Smooth muscle cell of trachea (primary cell): ENCODE measurements at places on chromosomes 2 and 18. TPM values are rescaled to one million over a fixed set of nuclear protein-coding genes. Genes with fewer than 3 reads are reported as not detected.

Gene FAM237A
- total RNA-seq, result not detected in 2 replicates

Gene RAB6D
- under 0.01 TPM in 1 of 2 replicates, not detected in the other for total RNA-seq

Gene NFU1
- total RNA-seq, result 30.8 and 66.6 TPM in 2 replicates

Gene ZFP36L2
- total RNA-seq, result 33.7 and 34.6 TPM in 2 replicates

Gene PGAP1
- total RNA-seq, result 6.8 and 11.3 TPM in 2 replicates
